ENCODE measurements at places on chromosomes 4 and X.

GRCh38 chr4:179709961-179710624 lies 2267.9 kb upstream of the AGA start:
- DNase-seq: no peak

GRCh38 chr4:177119021-177119471 lies 190.6 kb upstream of the NEIL3 start:
- DNase-seq: no peak

GRCh38 chrX:29699239-29699638 lies 516.1 kb upstream of the MAGEB2 start:
- peak; percentile 24 for DNase-seq

DNA sequence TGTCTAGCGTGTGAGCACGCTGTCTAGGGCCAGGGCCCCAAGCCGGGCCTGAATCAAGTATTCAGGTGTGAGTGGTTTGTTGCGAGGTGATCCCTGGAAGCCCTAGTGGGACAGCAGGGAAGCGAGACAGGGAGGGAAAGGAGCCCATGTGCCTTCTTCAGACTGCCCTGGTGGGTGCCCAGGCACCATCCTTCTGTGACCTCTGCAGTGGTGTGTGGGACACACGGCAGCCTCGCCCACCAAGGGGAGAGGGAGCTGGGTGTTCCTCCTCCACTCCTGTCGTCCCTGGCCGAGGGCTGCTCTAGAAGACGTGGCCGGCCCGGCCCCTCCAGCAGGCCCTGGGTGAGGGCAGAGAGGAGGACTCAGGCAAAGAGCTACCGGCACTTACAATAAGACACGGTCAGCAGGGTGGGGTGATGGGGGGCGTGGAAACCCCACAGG lies 47.4 kb downstream of the HTRA3 start:
- DNase-seq: no peak

DNA sequence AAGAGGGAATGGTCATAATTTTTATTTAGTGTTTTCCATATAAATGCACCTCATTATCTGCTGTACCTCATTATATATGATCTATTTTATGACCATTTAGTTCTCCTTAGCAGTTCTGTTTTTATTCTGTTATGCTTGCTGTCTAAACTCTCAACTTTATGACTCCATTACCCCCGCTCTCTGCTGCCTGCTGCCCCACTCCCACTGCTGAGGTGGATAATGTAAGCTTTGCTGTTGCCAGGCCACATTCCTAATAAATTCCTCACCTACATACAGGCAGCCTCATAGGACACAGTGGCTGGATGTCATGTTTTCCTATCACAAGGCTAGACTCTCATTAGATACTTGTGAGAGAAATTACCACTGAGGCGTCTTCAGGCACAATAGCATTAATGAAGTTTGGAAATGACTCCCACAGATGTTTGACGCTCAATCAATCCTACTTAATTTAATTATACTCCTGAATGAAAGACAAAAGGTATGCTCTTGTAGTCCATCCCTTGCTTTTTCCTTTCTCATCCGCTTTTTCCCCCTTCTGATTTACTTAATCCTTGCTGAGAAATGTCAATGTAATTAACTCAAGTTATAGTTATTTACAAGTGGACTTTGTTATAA lies 497.5 kb upstream of the IGFBP7 start:
- DNase-seq: no peak

GRCh38 chr4:176584031-176584606 lies 208.6 kb downstream of the VEGFC start:
- DNase-seq: peak; percentile 11

- DNase-seq: no peak
Observed at GRCh38 chr4:74948236-74948635, 15.3 kb downstream of the PARM1 start.

GRCh38 chr4:7857238-7857701 lies 82.4 kb downstream of the AFAP1 start:
- DNase-seq: peak; percentile 80

DNA sequence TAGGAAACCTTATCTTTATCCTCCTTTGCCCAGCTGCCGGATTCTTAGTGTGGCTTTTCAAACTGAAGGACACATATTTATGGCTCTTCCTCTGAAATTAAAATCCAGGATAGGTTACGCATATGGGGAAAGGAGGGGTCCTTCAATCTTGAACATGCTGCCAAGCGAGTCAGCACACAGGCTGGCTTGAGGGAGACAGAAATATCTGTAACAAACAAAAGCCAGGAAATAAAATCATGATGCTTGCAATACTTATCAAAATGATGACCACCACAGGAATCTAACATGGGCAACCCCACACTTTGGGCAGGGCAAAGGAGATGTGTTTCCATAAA lies 196.4 kb upstream of the LDB2 start:
- DNase-seq: no peak

DNA sequence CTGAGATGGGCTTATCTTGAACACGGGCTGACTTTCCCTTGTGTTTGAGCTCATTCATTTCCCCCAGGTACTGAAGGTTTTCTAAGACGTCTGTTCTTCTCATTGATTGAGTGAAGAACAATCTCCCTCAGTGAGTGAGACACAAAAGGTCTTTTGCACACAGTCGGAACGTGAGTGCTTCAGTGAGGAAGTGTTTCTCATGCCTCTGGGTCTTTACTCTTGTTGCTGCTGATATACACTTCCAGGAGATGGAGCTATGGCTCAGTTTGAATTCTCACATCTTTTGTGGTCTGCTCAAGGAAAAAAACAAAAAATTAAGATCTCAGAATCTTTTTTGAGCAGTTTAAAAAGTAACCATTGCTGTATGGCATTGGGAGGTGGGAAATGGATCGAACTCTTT lies 981.9 kb upstream of the TENM3 start:
- DNase-seq: no peak

DNA sequence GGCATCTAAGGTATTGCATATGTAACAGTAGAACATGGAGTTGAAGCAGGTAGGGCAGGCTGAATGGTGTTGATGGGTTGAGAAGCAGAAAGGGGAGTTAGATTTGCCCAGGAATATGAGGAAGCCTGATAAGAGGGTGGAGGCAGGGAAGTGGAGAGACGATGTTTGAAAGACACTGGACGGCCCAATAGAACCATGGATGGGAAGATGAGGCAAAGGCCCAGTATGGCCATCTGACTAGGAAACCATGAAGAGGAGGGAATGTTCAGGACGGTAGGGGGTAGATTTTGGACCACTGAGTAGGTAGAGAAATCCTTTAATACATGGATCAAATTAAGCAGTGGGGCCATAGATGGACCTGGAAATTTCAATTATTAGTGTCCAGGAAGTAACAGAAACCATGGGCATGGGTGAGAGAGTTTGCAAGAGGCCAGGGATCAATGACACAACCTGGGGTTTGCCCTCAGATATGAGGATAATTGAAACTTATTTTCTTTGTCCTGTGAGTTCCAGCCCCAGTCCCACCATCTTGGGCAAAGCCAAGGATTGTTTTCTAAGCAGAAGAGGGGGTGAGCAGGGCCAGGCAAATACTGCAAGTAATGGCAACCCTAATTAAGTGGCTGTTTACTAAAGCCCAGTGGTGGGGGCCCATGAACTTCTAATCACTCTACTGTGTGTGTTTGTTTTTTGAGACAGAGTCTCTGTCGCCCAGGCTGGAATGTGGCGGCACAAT lies 2.5 kb upstream of the USP11 start:
- DNase-seq: no peak

DNA sequence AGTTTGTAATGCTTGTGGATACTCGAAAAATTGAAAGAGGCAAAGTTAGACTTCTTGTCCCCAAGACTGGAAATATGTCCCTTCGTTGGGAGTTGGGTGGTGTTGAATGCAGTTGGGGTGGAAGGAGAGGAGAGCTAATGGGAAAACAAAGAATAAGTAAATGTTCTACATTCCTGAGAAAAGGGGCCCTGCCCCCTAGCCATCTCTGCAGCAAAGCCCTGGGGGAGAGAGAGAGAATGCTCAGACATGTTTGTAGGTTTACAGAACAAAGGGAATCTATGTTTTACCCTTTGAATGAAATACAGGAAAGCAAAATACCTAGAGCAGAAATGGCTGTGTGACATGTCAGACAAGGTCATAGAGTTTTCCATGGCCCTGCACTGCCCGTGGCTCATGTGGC lies 88.1 kb downstream of the RASL11B start:
- DNase-seq: no peak

- DNase-seq: no peak
Observed at GRCh38 chr4:17313194-17313593, 198.7 kb downstream of the QDPR start.

DNA sequence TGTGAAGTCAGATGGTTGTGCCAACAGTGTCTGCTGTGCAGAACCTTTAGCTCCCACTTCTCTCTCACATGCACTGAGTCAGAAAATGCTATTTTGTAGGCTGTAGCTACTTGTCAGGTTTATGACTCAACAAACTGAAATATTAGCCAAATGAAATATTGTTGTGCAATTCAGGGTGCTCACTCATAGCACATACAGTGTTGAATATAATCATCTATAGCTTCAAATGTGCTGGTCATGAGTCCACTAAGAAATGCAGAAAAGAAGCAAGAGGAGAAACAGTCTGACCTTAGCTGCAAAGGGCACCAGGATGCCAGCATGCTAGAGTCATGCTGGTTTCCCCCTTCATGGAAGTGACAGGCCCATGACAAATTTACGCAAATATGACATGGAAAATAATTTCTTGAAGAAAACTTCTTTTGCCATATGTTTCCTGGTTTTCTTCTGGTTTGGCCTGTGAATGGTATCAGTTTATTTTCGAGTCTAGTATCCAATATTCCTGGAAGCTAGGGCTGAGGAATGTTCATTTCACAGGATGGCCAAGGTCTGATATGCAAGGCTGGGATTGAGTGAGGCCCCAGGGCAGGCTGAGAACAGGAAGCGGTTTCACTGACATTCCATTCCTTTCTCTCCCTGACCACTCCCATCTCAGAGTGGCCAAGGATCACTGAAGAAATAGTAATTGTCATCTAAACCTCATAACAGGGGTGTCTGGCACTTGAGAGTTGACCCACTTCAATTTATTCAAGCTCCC lies 10.3 kb upstream of the CXCL2 start:
- DNase-seq: peak; percentile 96

- DNase-seq: peak; percentile 22
Observed at GRCh38 chr4:176358083-176358469, 38.3 kb downstream of the SPCS3 start.

- peak; percentile 14 for DNase-seq
Observed at GRCh38 chr4:110977554-110977953, 354.7 kb upstream of the PITX2 start.

- DNase-seq: peak; percentile 44
Observed at GRCh38 chrX:10597871-10598270, 22.5 kb downstream of the MID1 start.

- DNase-seq: no peak
Observed at GRCh38 chr4:48081196-48081595, 52.9 kb downstream of the TXK start.

DNA sequence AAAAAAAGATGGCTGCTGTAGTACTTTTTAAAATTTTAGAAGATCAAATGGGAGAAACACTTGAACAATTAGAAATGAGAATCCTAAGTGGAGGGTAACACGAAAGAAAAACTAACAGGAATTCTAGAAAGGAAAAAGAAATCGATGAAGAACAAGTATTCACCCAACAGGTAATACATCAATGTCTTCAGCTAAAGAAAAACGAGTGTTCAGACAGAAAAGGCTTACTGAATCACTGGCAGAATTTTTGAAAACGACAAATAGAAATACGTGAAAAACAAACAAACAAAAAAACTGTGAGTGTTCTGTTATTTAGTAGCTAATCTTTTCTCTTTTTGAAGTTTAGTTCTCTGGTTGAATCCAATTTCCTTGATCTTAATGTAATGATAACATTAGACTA lies 1.8 kb downstream of the MAD2L1 start:
- DNase-seq: no peak

DNA sequence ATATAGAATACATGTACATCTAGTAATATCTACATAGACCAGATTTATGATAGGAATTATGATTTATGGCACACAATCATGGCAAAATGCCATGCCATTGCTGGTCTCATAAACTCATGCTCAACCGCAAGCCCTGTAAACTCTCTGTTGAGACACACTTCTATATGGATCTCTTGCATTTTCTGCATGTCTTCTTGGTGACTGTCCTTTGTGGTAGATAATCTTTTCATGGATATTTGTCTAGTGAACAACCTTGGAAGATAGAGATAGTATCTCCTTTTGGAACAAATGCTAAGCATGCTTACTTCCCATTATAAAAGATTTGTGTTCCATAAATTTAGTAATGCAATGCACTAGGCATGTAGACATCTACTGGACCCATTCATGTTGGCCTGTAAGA lies 328.0 kb downstream of the NAF1 start:
- DNase-seq: no peak

GRCh38 chr4:181938631-181939030 lies 304.6 kb upstream of the TENM3 start:
- DNase-seq: no peak
